ENCODE measurements at places on chromosomes 6 and 20.

GRCh38 chr20:3044336-3044965, 1.0 kb downstream of the GNRH2 start:
- no peak for DNase-seq

- DNase-seq: no peak
Measured at GRCh38 chr6:74805916-74806696, 399.7 kb downstream of the COL12A1 start.

GRCh38 chr6:87118054-87118453, 23.1 kb upstream of the CGA start:
- DNase-seq: no peak

DNA sequence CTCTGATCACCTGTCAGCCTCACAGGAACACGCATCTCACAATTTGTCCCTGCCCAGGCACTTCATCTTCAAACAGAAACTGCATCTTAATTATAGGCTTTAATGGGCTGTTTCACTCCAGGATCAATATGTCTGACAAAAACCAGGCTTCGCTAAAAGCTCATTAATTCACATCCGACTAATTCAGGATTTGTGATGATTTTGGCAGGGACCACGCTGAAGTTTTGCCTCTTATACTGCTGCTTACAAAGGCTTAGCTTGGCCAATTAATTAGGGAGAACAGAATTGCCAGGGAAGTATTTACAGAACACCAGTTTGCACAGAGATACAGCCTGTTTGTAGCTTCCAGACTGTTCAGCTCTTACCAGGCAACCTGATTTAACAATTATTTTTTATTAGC, 541.0 kb upstream of the SPTLC3 start:
- DNase-seq: peak; percentile 25

DNA sequence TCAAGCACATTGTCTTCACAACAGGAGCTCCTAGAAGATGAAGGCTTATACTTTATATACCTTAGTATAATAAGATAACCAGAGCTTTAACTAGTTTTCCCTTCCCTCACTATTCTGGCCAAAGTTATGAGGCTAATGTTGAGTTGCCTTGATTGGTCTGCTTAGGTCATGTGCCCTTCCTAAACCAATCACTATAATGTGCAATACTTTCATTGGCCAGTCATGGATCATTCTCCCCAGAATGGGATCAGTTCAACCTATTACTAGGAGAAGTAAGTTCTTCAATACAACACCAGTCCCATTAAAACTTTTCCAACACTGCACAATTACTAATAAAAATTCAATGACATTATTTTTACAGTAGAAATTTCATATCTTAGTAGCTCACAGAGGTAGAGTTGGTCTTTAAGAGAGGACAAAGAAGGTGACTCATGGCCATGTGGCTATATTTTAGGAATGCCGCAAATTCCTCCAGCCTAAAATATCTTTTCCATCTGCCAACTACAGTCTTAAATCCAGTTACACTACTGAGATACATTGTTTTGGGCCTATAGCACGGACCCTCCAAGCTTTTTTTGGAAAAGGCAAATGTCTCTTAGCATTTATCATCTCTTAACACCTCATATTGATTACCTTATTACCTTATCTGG, 12.5 kb upstream of the POU3F2 start:
- DNase-seq: no peak

- DNase-seq: no peak
Measured at GRCh38 chr6:143368426-143368825, 82.1 kb downstream of the ADAT2 start.

DNA sequence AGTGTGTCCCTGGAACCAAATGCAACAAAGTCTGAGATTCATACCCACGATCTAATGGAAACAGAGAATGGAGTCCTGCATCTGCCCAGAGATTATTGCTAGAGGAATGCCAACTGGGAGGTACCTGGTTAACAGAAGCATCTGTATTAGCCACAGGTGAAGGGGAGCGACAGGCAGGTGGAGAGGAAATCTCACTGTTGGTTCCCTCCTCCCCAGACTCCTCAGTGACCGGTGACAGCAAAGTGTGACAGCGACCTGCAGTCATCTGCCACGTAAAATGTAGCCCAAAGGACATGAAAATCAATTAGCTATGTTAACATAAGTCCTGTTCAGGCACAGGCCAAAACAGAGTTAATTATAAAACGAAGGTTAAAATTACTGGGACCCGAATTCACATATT, 336.6 kb downstream of the SYNE1 start:
- no peak for DNase-seq

GRCh38 chr20:53914781-53915445, 155.5 kb downstream of the BCAS1 start:
- no peak for DNase-seq

DNA sequence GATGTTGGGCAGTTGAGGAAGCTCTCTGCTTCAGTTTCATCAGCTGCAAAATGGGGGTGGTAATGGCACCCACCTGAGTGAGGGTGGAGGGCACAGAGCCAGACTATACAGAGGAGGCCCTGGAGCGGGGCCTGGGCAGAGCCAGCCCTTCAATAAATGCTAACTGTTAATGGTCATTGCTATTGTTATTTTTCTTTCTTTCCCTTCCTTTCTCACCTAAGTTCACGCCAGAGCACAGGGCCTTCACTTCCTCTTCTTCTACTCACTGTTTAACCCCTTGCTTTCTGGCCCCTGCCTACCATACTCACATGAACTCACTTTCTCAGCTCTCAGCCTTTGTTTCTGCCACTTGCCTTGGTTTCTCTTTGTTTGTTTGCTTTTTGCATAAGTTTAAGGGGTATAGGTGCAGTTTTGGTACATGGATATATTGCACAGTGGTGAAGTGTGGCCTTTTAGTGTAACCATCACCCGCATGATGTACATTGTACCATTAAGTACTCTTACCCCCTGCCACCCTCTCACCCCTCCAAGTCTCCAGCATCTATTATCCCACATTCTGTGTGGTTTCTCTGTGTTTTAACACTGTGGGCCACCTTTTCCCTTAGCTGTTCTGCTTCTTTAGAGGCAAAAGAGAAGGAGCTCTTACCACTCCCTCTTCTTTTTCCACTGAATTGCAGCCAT, 7.5 kb upstream of the RREB1 start:
- no peak for DNase-seq

DNA sequence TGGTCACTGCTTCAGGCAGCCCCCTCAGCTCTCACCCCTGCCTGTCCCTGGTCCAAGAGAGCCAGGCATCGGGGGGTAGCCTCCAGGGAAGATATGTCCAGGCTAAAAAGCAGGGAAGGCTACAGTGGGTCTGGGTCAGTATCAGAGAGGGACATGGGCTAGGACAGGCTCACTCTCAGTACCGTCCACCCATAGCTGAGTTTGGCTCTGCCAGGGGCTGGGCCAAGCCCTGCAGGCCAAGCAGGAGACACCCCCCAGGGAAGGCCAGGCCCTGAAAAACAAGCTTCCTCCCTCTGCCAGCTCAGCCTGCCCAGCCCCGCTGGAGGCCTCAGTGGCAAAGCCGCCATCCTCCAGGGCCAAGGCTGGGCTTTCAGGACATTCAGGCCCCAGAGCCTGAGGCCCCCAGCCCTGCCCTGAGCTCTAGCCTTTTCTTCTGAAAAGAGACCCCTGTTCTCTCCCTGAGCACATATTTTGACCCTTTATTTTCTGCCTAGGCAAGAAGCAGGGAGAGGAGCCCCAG, 28.6 kb upstream of the TGM2 start:
- DNase-seq: no peak

DNA sequence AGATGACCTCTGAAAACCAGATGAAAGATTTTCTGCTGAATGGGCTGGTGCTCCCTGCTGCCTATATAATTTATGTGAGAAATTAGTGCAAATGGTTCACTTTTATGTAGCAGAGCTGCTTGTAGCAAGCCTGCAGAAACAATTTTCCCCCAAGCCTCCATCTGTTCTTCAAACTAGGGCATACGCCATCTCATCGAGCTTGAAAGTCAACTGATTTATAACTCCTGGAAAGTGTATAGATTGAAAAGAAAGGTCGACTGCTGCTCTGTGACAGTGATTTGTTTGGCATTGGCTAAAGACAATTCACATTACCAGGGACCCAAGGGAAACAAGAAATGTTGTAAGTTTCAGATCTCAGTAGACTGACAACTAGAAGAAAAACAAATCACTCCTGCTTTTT, 93.3 kb downstream of the PACRG start:
- no peak for DNase-seq

- no peak for DNase-seq
Measured at GRCh38 chr6:137084865-137085617, 40.3 kb upstream of the IL20RA start.

- no peak for DNase-seq
Measured at GRCh38 chr6:139174961-139175360, 40.1 kb downstream of the HECA start.

- DNase-seq: no peak
Measured at GRCh38 chr6:134199848-134200606, 117.9 kb downstream of the SGK1 start.

GRCh38 chr6:36677059-36677749, 1.3 kb upstream of the CDKN1A start:
- DNase-seq: peak; percentile 46

- DNase-seq: peak; percentile 16
Measured at GRCh38 chr6:18997375-18997826, 610.3 kb downstream of the RNF144B start.

DNA sequence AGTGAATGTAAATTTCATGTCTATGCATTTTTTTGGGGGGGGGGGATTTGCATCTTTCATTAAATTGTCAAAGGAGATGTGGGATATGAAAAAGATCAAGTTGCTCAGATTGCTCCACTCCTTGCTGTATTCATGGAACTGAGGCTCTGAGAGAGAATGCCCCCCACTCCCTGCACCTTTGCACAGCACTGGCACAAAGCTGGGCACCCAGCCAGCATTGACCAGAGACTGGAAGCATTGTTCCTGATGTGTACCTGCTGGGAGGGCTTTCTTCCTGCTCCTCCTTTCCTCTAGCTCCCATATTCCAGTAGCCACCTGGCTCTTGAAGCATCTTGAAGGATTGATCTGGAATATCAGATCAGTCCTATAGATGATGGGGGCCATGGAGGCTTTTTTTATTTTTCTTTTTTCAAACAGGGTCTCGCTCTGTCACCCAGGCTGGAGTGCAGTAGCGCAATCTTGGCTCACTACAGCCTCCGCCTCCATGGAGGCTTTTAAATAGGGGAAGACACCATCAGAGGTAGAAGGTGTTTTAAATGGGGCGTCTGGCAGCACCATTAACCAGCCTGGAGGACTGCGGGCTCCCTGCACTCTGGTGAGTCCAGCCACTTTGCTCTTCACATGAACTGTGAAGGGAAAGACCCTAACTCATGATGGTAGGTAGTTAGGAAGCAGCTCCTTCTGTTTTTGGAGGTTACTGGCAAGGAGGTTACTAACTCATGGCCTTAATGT, 10.9 kb downstream of the DUSP15 start:
- DNase-seq: no peak

DNA sequence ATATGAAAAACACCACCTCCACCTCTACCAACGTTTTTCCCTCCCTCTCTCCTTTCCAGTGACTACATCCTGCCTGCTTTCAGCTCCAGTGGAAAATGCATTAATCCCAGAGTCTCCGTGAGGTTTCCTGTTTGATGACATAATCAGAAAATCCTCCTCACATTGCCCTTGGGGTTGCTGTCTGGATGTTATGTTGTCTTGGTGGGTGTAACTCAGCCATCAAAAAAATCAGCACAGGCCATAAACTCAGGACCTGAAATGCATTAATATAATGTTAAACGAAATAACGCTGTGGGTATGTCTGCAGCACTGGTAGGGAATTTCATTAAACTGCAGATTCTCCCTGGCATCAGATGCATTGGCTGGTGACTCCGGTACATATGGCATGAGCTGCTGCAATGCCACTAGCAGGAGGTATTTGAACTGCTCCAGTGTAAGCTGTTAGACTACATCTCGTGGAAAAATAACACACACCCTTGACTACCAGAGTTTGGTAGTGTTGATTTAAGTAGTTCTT, 297.8 kb downstream of the PRL start:
- no peak for DNase-seq

GRCh38 chr6:145047891-145048290, 687.4 kb downstream of the EPM2A start:
- no peak for DNase-seq

- DNase-seq: peak; percentile 14
Measured at GRCh38 chr6:15620611-15621010, 42.2 kb downstream of the DTNBP1 start.

- DNase-seq: no peak
Measured at GRCh38 chr6:162116902-162117525, 610.6 kb downstream of the PRKN start.

GRCh38 chr20:48818481-48818987, 9.3 kb downstream of the PREX1 start:
- DNase-seq: no peak

- DNase-seq: no peak
Measured at GRCh38 chr6:35050757-35051330, 90.3 kb downstream of the TCP11 start.

DNA sequence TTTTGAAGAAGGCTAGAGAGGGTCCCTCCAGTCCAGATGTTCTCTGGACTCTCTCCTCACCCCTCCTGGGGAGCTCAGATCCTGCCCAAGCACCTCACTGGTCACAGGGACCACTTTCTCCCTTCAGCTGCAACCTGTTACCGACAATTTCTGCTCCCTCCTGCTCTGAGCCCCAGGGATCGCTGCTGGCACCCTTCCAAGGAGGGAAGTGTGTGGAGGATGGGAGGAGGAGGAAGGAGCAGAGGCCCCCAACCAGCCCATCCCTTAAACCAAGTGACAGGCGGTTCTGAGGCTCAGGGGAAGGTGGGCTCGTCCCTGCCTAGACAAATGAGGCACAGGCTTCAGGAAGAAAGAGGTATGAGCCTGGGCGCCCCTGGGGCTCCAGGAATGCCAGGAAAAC, 13.9 kb downstream of the PMEPA1 start:
- no peak for DNase-seq

GRCh38 chr6:87641065-87641692, 51.2 kb downstream of the ORC3 start:
- DNase-seq: no peak

- no peak for DNase-seq
Measured at GRCh38 chr6:100171533-100172321, 177.7 kb upstream of the MCHR2 start.

- DNase-seq: no peak
Measured at GRCh38 chr6:77466451-77467437, 3.5 kb upstream of the HTR1B start.

DNA sequence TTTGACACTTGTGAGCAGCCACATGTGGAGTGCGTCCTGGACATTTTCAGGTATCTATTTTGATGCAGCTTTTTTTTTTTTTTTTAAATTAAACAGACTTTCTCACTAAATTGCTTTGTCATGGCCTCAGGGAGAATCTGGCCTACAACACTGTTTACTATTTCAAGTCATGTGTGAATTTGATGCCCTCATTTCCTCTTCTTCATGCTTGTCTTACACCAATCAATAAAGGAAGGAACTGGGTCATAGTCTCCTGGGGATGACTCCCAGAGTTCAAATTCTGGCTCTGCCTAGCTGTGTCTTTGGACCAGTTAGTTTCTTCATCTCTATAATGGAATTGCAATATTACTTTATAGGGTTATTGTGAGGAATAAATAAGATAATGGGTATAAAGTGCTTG, 554.1 kb downstream of the PRKN start:
- DNase-seq: no peak

Data from NCI-H510A (cell line).